MG63 (cell line): ENCODE measurements at places on chromosomes 4 and X. TPM values are rescaled to one million over a fixed set of nuclear protein-coding genes. Genes with fewer than 3 reads are reported as not detected.

GRCh38 chr4:141643557-141643956 lies 7.2 kb downstream of the IL15 start:
- no peak for DNase-seq

GRCh38 chrX:154380153-154380552 lies 1.1 kb downstream of the EMD start:
- no peak for DNase-seq

- no peak for DNase-seq
Measured at GRCh38 chrX:11670316-11670715, 4.6 kb upstream of the ARHGAP6 start.

DNA sequence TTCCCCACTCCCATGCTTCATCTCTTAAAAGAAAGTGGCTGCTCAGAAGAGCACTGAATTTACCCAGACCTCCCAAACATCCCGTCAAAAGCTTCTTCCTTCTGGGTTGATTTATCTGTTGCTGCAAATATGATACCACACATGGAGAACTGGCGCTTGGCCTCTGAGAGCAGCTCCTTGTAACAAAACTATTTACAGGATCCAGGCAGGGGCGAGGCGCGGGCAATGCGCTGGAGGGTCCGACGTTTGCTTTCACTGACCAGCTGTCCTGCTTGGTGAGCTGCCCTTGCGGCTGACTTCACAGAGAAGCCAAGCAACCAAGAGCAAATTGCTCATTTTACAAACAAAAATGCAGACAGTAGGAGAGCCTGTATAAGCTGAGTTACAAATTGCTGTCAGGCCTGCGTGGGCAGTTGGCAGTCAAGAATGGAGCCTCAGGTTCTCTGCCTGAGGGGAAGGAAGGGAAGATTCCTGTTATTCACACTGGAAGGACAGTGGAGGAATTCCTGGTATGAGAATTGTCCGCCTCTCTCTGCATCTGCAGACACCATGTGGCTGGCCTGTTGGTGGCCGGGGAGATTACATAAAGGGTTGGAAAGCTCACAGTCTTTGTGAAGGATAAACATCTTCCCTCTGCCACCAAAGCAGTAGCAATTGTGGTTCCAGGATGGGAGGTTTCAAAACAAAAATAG lies 192.2 kb upstream of the LEF1 start:
- no peak for DNase-seq

- DNase-seq = no peak
Measured at GRCh38 chr4:156875055-156875454, 96.5 kb downstream of the PDGFC start.

GRCh38 chrX:30876367-30876766 lies 12.7 kb downstream of the TAB3 start:
- no peak for DNase-seq

- DNase-seq = peak; percentile 45
Measured at GRCh38 chr4:180380733-180381132, 1862.5 kb upstream of the TENM3 start.

GRCh38 chrX:50375481-50376267 lies 95.0 kb downstream of the DGKK start:
- no peak for DNase-seq

DNA sequence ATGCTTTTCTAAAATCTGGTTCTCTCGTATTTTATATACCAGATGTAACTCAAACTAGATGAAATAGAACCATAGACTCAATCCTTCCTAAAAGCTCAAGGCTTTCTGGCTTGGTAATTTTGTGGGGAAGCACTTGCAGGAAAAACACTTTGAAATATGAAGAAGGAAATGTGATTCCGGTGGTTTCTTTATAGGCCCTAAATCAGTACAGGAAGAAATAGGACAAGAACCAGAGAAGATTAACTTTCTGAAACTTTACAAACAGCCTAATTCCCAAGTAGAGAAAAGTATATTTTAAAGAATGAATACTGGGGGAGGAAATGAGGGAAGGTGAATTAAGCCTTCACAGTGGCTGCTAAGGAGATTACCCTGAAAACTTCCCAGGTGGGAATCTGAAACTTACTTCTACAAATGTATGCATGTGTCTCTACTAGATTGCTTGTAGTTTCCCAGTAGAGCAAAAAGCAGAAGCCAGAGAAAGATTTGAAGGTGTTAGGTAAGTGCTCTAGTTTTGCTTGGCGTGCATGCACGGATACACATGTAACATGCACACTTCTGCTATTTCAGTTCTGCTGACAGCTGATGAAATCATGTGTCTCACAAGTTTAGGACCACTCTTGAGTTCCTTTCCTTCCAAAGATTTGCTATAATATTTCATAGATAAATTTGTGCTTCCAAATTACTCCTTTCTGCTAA lies 92.1 kb downstream of the AFF1 start:
- no peak for DNase-seq

- peak; percentile 23 for DNase-seq
Measured at GRCh38 chr4:186037692-186038658, 31.0 kb upstream of the TLR3 start.

DNA sequence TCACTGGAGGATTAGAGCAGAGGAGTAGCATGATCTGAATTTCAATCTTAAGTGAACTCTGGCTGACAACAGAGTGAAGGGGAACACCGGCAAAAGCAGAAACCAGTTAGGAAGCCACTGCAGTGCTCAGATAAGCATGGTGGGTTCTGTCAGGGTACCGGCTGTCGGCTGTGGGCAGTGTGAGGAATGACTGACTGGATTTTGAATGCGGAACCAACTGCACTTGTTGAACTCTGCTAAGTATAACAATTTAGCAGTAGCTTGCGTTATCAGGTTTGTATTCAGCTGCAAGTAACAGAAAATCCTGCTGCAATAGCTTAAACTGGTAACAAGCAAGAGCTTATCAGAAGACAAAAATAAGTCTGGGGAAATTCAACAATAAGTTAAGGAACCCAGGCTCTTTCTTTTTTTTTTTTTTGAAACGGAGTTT lies 5.2 kb downstream of the HTT start:
- no peak for DNase-seq

- no peak for DNase-seq
Measured at GRCh38 chr4:82851885-82852750, 38.8 kb downstream of the SEC31A start.

DNA sequence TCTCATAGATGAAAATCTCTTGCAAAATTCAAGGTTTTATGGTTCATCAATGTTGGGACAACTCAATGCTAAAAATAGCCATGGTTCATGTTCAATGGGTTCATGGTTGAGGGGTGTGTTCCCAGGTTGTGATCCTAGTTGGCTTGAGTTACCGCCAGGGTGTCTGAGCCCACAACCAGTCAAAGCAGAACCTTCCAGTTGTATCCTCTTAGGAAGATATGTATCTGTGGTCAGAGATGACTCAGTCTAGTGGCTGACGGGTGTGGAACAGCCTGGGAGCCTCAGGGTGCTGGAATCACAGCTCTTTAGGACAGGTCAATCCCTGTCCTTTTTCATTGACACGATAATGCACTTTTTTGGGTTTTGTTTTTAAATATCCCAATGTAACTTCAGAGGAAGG lies 192.3 kb upstream of the NR3C2 start:
- DNase-seq = no peak

- DNase-seq = no peak
Measured at GRCh38 chr4:38990241-38990640, 42.0 kb downstream of the TMEM156 start.

GRCh38 chr4:7261087-7261486 lies 68.7 kb downstream of the SORCS2 start:
- no peak for DNase-seq

- DNase-seq = no peak
Measured at GRCh38 chr4:2068566-2068965, 9.4 kb downstream of the NAT8L start.

SLITRK4 gene
- 0.10 and 0.56 TPM in 2 replicates for total RNA-seq

TBC1D19 gene
- total RNA-seq = 10.0 and 14.4 TPM in 2 replicates

MAGEA9B gene
- total RNA-seq = not detected in 2 replicates

FATE1 gene
- total RNA-seq = not detected in 2 replicates
